ENCODE measurements at places on chromosomes 13 and 19.

DNA sequence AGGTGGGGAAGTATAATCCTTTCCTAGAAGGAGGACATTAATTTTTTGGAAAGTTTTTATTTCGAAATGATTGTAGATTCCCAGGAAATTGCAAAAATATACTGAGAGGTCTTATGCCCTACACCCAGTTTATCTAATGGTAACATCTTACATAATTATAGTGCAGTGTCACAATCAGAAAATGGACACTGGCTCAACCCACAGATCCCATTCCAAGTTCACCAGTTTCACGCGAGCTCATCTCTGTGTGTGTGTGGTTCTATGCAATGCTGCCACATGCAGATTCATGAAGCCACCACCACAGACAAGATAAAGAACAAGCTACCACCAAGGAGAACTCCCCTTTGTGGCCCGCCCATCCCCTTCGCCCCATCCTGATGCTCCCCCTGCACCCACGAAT is 24.4 kb downstream of the IL17D start:
- no peak for DNase-seq

DNA sequence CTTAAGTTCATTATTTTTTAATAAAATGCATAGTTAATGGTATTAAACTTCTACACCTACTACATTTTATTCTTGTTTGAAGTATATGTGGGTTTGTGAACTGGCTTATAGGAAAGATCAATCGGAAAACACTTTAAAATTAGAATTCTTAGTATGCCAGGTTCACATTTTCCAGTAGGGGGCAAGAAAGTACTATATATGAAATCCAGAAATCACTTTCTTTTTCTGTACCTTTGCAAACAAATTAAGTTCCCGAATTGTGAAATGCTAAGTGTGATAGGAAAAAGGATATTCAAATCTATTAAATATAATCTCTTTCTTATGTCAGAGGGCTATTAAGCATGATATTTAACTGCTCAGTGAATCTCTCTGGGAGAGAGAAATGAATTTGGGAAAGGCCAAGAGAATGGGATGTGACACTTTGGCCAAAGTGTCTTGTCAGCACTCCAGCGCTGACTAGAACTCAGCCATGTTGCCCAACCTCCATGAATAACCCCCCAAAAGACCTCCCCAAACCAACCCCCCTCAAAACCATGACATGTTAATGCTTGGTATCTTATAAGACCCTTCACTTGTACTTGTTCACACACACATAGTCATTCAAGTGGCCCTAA is 122.6 kb upstream of the SLC10A2 start:
- peak; percentile 48 for DNase-seq

- DNase-seq: no peak
Observed at GRCh38 chr19:40174092-40174491, 17.1 kb upstream of the MAP3K10 start.

GRCh38 chr19:30557212-30557611 is 185.0 kb downstream of the ZNF536 start:
- DNase-seq: no peak

GRCh38 chr19:35013820-35014754 is 14.0 kb downstream of the GRAMD1A start:
- DNase-seq: no peak

DNA sequence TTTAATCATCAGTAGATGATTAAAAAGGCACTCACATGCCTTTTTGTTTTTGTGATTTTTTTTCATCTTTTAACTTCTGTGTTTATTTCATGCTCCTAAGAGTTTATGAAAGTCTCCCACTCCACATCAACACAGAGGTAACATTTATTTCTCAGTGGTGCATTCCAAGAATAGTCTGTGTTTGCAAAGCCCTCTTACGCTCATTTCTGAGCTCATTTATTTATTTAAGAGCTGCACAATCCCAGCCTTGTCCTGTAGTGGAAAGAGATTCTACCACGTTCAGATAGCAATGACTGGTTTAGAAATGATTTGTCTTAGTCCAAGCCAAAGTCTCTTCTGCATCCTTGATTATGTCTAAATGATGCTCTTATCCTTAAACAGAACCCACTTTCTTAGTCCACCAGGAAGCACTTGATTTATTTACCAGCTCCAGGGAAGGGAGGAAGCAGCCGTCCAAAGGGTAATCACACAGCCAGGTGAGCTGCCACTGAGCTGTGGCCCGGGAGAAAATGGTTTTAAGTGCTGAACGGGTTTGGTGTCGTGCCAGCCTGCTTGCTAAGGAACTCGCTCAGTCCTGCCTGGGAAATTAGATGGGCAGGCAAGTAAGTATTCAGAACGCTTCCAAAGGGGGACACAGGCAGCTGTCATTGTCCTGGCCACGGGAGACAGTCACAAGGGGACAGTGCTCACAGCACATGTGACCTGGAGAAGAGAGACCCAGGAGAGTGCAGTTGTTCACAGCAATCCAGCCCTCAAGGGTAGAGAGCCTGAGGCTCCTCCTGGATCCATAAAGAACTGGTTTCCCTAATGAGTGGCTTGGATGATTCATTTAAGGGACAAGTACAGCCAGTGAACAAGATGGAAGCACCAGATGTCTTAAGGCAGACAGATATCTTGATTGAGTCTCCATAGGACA is 131.8 kb upstream of the WASF3 start:
- DNase-seq: no peak

DNA sequence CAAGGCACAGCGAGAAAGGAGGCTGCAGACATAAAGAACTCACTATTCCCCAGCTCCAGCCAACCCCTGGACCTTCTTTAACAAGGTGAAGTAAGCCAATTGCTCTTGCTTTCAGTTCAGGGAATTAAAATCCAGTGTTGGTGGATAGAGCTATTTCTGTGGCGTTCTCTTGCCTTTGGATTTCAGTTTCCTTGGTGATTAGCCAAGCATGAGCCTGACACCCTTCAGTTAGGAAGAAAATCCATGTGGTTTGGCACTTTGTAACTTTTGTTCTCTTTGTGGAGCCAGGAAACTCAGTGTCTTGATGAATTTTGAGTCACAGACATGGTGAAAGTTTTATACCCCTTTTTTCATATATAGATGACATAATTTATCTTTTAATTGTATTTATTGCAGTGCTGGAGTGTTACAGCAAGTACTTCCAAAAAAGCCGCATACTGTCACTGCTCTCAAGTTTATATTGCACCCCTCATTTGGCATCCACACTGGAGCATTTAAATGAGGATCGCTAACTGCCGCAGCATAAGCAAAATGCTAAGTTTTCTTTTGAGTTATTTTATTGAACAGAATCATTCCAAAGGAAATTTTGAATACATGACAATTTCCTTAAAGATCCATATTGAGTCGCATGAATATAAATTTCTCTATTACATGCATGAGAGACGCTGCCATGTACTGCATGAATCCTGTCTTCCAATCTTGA is 406.8 kb downstream of the MYO16 start:
- no peak for DNase-seq

DNA sequence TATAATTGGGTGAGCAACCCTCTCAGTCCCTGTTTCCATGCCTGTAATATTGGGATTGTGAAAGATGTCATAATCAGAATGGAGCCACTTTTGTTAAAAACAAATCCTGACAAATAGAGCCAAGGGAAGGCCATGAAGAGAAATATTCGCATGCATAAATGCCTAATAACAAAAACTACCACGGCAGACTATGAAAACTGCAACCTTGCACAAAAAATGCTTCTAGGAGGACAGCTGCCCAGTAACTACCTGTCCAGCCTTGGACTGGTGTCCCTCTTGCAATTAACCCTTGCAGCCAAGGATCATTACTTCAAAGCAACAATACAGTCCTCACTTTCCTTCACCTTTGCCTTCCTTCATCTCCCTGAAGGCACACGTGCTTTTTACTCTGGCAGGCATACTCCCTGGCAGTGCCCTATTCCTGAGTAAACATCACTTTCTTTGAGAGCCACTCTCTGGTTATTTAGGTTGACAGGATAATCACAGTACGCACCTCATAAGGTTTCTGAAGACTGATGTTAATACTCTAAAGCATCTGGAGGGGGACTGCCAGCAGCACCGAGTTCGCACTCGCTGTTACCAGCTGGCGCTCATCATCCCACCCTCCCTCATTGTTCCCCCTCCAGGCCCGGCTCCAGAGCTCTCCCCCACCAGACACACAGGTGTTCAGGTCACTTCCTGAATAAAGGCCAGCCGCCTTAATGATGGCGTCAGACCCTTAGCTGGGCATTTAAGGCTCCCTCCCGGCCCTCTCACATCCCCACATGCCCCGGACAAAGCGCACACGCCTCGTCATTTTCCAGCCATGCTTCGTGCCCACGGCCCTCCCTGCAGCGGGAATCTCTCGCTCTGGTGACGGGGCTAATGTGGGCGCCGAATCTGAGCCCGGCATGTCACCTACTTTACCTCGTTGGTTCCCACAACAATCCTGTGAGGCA is 57.3 kb downstream of the CDADC1 start:
- DNase-seq: peak; percentile 24

DNA sequence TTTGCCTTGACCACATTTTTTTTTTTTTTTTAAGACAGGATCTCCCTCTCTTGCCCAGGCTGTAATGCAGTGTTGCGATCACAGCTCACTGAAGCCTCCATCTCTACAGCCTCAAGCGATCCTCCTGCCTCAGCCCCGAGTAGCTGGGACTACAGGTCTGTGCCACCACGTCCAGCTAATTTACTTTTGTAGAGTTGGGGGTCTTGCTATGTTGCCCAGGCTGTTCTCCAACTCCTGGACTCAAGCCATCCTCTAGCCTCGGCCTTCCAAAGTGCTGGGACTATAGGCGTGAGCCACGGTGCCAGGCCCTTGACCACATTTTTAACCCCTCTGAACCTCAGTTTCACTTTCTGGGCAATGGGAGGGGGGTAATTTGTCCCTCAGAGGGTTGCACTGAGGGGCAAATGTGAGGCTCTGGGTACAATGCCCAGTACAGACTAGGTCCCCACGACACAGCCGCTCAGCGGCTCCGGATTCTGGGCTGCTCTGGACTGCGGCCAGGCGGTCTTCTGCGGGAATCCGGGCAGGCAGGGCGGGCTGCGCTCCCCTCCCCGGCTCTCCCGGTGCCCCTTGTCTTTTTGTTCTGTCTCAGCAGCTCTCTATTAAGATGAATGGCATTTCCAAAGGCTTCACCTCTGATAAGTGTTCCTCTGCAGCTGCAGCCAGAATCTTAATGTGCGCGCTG is 3.8 kb upstream of the ALOX5AP start:
- no peak for DNase-seq

DNA sequence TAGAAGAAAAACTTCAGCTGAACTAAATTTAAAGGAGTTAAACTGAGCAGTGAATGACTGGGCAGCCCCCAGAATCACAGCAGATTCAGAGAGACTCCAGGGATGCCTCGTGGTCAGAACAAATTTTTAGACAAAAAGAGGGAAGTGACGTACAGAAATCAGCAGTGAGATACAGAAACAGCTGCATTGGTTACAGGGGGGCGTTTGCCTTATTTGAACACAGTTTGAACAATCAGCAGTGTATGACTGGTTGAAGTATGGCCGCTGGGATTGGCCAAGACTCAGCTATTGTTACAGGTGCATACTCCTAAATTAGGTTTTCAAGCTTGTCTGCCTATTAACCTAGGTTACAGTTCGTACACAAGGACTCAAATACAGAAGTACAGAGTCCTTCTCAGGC is 2.2 kb upstream of the SPRYD7 start:
- DNase-seq: no peak

DNA sequence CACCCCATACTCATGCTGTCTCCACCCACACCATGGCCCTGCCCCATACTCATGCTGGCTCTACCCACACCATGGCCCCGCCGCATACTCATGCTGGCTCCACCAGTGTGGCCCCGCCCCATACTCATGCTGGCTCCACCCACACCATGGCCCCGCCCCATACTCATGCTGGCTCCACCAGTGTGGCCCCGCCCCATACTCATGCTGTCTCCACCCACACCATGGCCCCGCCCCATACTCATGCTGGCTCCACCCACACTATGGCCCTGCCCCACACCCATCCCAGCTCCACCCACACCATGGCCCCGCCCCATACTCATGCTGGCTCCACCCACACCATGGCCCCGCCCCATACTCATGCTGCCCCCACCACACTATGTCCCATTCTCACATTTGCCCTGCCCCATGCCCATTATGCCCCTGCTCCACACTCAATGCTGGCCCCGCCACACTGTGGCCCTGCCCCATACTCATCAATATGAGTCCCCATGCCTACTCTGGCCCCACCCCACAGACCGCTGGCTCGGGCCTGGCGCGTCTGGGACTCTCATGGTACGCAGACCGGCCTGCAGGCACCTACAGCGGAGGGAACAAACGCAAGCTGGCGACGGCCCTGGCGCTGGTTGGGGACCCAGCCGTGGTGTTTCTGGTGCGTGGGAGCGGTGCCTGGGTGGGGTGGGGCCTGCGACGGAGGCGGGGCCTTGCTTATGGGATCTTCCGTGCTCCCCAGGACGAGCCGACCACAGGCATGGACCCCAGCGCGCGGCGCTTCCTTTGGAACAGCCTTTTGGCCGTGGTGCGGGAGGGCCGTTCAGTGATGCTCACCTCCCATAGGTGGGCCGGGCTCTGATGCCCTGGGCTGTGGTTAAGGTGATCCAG is 3.7 kb upstream of the ARHGAP45 start:
- DNase-seq: no peak

- DNase-seq: no peak
Observed at GRCh38 chr13:50670847-50671496, 172.5 kb downstream of the DLEU7 start.

GRCh38 chr19:3176715-3177501 is 1.7 kb upstream of the S1PR4 start:
- no peak for DNase-seq

- no peak for DNase-seq
Observed at GRCh38 chr19:6070720-6071485, 39.4 kb downstream of the RFX2 start.

DNA sequence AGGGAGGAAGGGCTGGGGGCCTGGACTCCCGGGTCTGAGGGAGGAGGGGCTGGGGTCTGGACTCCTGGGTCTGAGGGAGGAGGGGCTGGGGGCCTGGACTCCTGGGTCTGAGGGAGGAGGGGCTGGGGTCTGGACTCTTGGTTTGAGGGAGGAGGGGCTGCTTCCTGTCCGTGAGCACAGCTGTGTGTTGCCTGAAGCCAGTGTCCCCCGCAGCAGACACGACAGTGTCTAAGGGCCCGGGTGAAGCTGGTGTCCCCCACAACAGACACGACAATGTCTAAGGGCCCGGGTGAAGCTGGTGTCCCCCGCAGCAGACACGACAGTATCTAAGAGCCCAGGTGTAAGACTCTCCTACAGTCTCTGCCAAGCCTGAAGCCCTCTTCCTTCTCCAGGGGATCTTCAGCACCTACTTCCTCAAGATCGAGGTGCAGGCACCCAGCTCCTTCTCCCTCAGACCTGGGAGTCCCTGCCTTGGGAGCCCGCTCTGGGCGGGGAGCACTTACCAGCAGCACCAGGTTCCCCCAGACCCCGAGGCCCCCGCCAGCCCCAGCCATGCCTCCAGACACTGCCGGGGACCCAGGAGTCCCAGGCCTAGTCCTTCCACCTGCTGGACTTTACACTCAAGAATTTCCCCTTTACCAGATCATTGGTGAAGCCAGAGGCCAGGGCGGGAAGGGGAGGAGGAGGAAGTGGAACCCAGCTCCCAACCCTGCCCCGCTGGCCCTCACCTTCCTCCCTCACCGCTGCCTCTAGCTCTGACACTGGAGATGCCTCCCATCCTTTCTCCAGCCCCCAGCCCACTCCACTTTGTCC is at the start of gene PTPRH:
TSS of gene PTPRH (minus strand) at position 622 of the 813 bp plus-strand sequence. CDS start at position 554, 68 bp downstream.
- no peak for DNase-seq

- DNase-seq: no peak
Observed at GRCh38 chr13:45859705-45860104, 8.2 kb upstream of the SIAH3 start.

- DNase-seq: no peak
Observed at GRCh38 chr13:100664171-100664900, 10.3 kb downstream of the TMTC4 start.

- DNase-seq: no peak
Observed at GRCh38 chr13:54415753-54416366, 1387.2 kb downstream of the OLFM4 start.

All from NCI-H1417 treated with DMSO at 0.1 percent for 48 hours (cell line).